Mucosa of descending colon (tissue), 3 donors: ENCODE measurements at places on chromosomes 12 and 14. TPM values are rescaled to one million over a fixed set of nuclear protein-coding genes. Genes with fewer than 3 reads are reported as not detected.

GNB3 gene
- 0.38 TPM for total RNA-seq

OR4N2 gene
- total RNA-seq, result not detected

CABP1 gene
- 1.8 TPM for total RNA-seq

GAPDH gene
- total RNA-seq, result 1,543 TPM

SP1 gene
- 96.1 TPM for total RNA-seq

NANOG gene
- total RNA-seq, result not detected

SLCO1B1 gene
- total RNA-seq, result not detected

TPH2 gene
- total RNA-seq, result not detected

DPPA3 gene
- not detected for total RNA-seq

FGF23 gene
- not detected for total RNA-seq

EXOC5 gene
- 44.2 TPM for total RNA-seq

CTSG gene
- 9.1 TPM for total RNA-seq

GRCh38 chr12:129779033-129779432 is 124.8 kb downstream of the TMEM132D start:
- no peak for DNase-seq

- DNase-seq, result no peak
Observed at GRCh38 chr12:62588916-62589315, 122.3 kb downstream of the MON2 start.

DNA sequence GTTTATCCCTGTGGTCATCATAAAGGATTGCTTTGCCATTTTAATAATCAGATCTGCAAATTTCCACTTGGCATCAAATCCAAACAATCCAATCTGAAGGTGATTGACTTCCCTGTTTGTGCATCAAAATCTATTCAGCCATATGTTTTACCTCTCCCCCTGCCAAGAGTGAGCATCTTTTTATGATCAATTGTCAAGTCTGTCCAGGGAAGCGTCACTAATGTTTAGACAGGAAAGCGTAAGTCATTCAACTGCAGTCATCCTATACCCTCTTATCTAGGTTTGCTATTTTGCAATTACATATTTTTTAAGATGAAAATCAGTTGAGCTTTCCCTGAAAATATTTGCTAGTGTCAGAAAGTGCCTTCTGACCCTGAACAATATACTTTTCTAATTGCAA is 1224.1 kb upstream of the SEL1L start:
- DNase-seq, result no peak

GRCh38 chr14:81141426-81141825 is 79.3 kb downstream of the GTF2A1 start:
- no peak for DNase-seq

DNA sequence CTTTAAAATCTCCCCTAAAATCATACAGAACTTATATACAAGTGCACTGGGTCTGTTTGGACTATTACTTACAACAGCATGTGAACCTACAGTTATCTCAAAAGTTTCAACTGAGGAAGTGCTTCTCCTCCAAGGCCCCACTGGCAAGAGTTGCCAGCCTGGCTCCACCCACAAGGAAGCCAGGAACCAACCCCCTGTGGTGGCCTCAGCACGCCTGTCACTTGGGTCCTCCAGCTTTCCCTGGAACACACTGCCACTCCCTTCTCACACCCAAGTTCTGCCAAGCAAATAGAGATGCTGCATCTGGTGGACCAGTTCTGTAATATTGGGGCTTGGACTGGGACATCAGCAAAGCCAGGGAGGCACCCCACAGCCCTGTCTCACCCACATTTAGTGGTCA is 115.4 kb downstream of the GCH1 start:
- DNase-seq, result peak; percentile 24

- peak; percentile 60 for DNase-seq
Observed at GRCh38 chr12:67068761-67069450, 200.3 kb upstream of the CAND1 start.

DNA sequence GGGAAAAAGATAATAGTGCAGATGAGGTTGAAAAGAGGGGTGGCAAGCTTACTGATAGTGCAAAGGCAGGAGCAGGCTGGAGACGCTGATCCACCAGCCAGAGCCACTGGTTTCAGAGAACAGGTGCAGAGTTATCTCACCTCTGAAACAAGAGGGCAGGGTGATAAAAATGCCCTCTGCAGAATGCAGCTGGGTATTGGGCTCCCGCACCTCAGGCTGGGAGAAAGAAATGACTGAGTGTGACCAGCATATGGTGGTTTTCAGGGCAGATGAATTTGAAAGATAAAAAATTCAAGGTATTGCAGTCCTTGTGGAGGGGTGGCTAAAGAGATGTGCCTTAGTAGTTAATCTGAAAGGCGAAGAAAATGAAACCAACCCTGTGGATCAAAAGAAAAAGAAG is 2.9 kb upstream of the TMEM30B start:
- DNase-seq, result no peak

DNA sequence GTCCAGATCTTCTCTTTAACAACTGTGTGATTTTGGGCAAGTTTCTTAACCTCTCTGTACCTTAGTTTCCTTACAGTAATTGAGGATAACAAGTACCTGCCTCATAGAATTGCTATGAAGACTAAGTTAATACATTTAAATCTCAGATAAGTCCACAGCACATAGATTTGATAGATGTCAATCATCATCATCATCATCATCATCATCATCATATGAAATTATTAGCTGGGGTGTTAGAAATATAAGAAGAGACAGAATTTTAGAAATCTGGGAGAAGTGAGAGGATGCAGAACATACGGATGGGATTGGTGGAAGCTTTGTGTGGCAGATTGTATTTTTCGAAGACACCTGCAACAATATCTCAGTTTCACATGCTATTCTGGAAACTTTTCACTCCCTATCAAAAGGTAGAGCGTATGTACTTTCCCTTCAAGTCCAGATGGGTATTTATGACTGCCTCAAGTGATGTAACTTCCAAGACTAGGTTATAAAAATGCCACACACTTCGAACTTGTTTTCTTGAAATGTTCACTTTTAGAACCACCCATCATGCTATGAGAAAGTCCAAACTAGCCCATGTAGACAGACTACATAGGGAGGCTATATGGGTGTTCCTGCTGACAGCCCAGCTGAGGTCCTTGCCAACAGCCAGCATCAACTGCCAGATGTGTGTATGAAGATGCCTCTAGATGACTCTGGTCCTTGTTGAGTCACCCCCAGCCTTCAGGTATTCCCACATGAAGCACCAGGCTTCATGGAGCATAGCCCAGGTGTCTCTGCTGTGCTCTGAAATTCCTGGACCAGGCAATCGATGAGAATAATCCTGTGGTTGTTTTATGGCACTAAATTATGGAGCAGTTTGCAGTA is 20.7 kb upstream of the SDR39U1 start:
- no peak for DNase-seq

- no peak for DNase-seq
Observed at GRCh38 chr12:9792961-9793617, 32.4 kb upstream of the CD69 start.

- DNase-seq, result no peak
Observed at GRCh38 chr12:109127533-109128242, 11.3 kb downstream of the ACACB start.

DNA sequence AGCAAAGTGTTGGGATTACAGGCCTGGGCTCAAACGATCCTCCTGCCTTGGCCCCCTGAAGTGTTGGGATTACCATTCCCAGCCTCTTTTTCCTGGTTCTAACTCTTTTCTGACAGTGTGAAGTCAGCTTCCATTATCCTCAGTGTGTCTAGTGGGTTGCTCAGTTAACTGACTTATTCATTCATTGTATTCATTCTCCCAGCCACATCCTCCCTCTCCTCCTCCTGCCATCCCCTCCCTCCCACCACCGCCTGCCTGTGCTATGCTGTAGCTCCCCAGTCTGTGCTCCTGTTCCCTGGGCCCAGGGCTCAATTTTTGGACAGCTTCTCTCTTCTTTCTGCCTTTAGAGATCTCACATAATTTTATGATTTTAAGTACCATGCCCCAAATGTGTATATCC is 19.4 kb downstream of the ATP6V0A2 start:
- no peak for DNase-seq

DNA sequence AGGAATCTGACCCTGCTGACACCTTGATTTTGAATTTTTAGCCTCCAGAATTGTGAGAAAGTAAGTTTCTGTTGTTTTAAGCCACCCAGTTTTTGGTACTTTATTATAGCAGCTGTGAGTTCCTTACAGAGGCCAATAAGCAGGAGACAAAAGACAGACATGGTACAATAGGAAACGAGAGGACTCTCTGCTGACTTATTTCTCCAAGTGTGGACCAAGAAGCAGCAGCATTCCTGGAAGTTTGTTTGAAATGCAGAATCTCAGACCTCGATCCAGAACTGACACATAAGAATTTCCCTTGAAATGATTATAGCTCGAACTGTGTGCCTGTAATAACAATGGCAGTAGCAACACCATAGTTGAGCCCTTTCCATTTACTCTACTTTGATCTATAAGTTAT is 31.9 kb upstream of the LUM start:
- no peak for DNase-seq

GRCh38 chr12:113880326-113880725 is 85.8 kb downstream of the RBM19 start:
- DNase-seq, result no peak

GRCh38 chr14:73140811-73141323 is 4.6 kb downstream of the PSEN1 start:
- no peak for DNase-seq

DNA sequence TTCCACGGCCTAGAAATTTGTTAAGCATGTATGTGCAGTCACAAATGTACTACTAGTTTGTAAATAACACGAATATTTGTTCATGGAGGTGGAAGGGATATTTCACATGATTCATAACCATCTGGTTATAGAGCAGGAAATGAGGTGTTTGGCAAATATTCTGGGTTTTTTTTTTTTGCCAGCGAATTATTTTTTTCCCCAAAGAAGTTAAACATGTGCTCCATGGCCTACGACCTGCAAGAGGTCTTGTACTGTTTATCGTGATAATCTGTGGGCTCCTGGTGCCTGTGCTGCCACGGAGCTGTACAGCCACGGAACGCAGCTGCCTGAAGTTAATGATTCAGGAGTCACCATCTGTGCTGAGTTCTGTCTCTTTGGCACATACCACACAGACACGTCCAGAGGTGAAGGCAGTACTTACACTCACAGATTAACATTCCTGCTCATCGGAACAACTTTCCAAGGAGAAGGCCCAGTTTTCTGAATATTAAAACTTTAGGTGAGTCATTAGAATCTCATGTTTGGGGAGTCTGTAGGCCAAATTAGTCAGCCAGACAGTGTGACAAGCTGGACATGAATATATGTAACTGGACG is 156.3 kb downstream of the TMX1 start:
- no peak for DNase-seq
